ENCODE measurements at places on chromosomes 12 and 14.

- DNase-seq = no peak
Observed at GRCh38 chr12:9039397-9039977, 50.1 kb downstream of the KLRG1 start.

GRCh38 chr12:57146092-57146491 is 1.3 kb downstream of the LRP1-AS start:
- no peak for DNase-seq

GRCh38 chr14:91470216-91470615 is 39.9 kb downstream of the PPP4R3A start:
- DNase-seq = no peak

DNA sequence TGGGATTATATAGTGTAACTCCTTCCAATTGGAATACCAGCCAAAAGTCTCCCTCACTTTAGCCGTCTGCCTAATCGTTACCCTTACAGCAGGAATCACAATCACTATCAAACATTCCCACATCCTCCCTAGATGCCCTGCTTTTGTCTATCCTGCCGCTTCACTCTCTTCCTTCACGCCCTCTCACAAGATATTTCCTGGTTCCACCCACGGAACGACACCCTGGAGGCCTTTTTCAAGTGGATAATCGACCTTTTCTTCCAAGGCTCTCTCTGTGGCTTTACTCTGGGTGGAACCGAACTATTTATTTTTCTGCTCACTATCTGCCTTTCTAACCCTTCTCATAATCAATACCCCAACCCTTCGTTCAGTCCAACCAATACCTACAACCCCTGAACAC is 58.9 kb downstream of the MOK start:
- DNase-seq = no peak

GRCh38 chr12:131753757-131754156 is 42.9 kb downstream of the SFSWAP start:
- no peak for DNase-seq

DNA sequence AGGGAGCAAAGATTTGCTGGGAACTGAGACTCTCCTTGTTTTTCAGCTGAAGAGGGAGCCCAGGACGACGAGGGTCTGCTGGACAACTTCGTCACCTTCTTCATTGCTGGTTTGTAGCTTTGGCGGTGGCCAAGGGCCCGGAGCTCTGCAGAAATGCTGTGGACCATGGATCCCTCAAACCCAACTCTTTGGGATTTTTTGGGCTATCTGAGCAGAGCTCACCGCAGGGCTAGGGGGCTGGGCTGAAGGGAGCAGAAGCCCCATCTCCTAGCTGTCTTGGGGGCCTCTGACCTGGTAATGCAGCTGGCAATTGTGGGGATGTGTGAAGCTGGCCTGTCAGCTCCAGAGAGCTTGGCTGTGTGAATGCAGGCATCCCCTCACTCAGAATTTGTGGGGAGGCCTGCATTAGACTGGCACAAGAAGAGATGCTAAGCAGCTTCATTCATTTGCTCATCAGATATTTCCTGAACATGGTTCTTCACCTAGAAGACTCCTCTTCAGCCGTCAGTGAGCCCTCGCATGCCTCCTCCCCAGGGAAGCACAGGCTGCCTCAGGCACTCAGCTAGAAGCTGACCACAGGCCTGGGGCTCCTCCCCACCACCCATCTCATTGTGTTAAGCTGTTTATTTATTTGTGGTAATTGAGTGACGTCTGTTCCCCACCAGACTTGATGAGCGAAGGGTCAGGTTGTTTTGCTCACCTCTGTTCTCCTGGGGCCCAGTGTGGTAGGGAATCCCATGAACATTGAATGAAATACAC is 32.2 kb downstream of the CYP46A1 start:
- DNase-seq = no peak

GRCh38 chr14:71758229-71758951 is 173.8 kb upstream of the RGS6 start:
- DNase-seq = no peak

GRCh38 chr12:106490264-106490663 is 92.5 kb upstream of the RFX4 start:
- DNase-seq = no peak

DNA sequence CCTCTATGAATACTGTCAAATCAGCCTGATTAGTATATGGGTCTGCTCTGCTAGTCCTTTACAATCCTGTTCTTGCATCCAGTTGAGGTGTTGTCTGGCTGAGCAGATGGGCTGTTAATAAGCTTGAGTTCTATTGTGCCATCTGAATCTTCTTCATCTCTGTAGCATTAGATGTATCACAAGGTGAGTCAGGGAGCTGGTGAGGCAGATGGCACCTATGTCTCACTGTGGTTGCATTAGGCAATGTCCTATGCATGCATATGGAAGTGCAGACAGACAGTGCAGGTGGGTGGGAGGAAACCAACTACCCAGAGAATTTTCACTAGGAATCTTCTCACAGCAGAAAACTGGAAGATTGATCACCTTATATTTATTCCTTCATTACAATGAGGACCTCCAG is 165.7 kb upstream of the STXBP6 start:
- no peak for DNase-seq

DNA sequence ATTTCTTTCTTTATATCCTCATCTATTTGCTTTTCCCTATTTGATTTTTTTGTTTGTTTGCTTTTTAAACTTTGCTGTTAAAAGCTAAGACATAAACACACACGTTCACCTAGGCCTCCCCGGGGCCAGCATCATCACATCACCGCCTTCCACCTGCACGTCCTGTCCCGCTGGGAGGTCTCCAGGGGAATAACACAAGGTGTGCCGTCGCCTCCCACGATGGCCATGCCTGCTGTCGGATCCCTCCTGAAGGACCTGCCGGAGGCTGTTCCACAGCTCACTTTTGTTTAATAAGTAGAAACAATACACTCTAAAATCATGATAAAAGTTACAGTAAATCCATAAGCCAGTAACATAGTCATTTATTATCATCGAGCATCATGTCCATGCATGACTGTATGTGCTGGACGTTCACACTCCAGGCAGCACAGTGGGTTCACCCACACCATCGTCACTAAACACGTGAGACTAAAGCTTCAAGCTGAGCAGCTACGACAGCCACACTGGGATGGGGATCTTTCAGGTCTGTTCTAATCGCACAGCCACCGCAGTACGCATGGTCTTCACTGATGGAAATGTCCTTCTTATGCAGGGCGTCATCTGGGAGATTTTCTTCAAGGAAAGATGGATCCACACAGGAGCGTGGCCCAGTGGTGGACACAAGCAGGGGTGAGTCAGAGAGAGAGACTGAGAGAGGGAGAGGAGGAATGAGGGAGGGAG is 3.6 kb downstream of the RIMBP2 start:
- no peak for DNase-seq

DNA sequence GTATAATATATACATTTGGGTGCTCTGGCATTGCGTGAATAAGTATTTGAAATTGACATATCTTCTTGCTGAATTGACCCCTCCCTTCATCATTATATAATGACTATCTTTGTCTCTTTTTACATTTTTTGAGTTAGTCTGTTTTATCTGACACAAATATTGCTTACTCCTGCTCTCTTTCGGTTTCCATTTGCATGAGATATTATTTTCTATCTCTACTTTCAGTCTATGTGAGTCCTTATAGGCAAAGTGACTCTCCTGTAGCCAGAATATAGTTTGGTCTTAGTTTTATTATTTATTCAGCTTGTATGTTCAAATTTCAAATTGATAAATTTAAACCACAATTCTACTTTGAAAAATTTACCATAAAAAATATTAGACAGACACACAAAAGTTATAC is 491.0 kb downstream of the NAV3 start:
- DNase-seq = no peak

GRCh38 chr12:79886917-79887519 is 47.9 kb downstream of the PPP1R12A start:
- DNase-seq = no peak

- no peak for DNase-seq
Observed at GRCh38 chr12:49609875-49610154, 4.4 kb upstream of the FAM186B start.

- no peak for DNase-seq
Observed at GRCh38 chr12:66379616-66380015, 77.3 kb downstream of the HELB start.

- peak; percentile 35 for DNase-seq
Observed at GRCh38 chr14:99688629-99689028, 4.5 kb downstream of the CYP46A1 start.

- DNase-seq = no peak
Observed at GRCh38 chr14:63200035-63200740, 4.1 kb upstream of the RHOJ start.

DNA sequence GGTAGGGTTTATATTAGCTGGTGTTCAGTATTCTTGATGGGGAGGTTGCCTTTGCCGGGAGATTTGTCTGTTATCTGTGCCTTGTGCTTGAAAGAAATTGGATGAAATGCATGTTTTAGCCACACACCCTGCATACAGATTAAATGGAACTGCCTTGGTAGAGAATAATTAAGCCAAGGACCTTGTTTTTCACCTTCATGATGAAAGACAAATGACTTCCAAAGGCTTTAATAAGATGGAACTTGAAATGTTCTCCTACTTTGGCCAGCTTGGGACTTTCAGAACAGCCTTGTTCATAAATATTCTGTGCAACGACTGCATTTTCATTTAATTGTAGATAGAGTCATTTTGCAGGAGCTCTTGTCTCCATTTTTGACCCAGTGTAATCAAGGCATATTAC is 21.2 kb downstream of the JDP2 start:
- DNase-seq = no peak

DNA sequence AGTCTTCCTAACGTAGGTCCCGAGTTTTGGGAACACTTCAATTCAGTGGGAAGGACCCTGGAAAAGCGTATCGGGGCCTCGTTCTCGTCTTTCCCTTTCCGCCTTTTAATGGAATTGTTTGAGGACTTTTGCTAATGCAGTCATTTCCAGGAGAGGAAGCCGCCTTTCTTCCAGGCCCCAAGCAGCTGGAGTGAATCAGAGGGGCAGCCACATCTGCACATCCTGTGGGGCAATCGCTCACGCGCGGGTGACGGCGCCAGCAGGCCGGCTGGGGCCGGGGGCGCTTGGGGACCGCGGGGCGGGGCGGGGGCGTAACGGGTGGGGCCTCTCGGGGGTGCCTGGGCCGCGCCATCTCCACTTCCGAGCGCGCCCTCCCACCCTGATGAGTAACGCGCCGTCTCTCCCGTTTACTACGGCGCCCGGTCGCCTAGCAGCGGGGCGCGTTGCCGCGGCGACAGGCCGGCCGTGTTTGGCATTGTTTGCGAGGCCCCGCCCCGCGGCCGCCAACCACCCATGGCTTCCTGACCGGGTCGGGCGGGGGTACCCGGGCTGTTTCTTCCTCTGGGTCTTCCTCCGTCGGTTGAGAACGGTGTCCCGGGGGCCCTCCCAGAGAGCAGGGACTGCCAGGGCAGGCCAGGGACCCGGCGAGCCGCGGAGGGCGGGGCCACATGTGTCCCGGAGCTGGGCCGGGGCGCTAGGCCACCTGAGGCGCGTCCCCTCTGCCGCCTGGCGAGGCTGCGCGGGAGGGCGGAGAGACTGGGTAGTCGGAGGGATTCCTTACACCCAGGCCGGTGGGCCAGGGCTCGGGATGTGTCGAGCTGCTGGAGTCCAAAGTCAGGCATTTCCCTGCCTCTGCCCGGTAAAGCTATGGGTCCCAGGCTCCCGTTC is 2.3 kb downstream of the GSG1 start:
- peak; percentile 97 for DNase-seq

DNA sequence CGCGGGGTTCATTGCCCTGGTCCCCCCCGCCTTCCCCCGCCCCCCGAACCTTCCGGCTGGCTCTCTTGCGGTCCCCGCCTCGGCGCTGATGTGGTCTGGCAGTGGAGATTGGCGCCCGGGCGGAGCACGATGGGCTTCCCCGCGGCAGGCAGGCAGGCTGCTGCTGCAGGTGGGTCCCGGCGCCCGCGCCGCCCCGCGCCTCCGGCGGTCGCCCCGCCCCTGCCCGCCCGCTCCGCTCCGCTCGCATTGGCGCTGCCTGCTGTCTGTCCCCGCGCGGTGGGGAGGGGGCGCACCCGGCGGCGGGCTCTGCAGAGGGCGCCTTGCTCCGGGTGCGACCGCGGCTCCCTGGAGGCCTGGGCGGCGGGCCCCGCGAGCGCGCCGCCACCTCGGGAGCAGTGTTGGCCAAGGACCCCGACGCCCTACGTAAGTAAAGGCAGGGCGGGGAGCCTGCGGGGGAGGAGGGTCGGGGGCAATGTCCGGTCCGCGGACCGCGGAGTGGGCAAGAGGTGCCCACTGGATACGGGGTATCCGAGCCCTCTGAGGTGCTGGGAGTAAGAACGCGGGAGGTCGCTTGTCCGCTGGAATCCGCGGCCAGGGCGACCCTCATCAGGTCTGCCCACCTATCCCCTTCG is at the start of gene AKAP5:
AKAP5 (plus strand) TSS at position 309 of the 632 bp plus-strand sequence. CDS start 2,896 bp downstream, outside the sequence.
- no peak for DNase-seq

- DNase-seq = no peak
Observed at GRCh38 chr14:95338436-95338835, 18.7 kb upstream of the CLMN start.

DNA sequence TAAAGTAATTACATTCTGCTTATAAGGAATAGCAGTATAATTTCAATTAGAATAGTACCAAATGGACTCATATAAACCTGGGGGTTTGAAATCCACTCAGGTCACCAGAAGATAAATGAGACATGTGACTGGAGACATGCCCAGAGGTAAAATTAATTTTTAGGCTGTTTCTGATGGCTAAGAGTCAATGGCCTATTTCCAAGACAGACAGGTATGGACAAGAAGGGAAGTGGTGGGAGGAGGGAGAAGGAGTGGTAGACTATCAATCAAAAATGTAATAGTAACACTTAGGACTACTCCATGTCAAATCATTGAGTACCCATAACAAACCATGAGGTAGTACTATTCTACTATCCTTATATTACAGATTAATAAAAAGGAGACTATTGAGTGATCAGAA is 544.0 kb downstream of the GALC start:
- no peak for DNase-seq

GRCh38 chr12:121812320-121812871 is 8.6 kb downstream of the SETD1B start:
- DNase-seq = peak; percentile 78

GRCh38 chr12:76329159-76329558 is 19.1 kb downstream of the BBS10 start:
- no peak for DNase-seq

DNA sequence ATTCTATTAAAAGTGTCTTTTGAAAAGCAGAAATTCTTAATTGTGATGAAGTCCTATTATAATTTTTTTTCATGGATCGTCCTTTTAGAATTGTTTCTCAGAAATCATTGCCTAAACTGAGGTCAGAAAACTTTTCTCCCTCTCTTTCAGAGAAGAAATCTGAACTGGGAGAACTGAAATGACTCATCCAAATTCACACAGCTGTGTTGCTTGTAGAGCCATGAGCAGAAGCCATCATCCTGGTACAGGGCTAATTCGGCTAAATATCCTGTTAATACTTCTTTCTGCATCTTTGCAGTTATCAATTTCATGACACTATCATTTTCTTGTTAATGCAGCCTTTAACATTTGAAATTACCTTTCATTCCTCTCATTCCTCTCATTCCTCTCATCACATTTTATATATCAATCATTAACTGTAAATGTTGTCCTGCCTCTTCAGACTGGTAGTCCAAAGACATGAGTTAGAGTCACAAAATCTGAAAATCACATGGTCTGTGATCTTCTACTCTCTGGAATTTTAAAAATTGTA is 15.5 kb downstream of the SLC15A5 start:
- no peak for DNase-seq

- DNase-seq = no peak
Observed at GRCh38 chr12:77953528-77954205, 123.0 kb downstream of the NAV3 start.
